GM13977 (cell line): ENCODE measurements at places on chromosomes 4 and X.
A peak's percentile ranks its signal among the peaks of the same experiment; 100 is the strongest.

GRCh38 chr4:140157341-140157740, 3.4 kb upstream of the MAML3 start:
- no peak for DNase-seq

DNA sequence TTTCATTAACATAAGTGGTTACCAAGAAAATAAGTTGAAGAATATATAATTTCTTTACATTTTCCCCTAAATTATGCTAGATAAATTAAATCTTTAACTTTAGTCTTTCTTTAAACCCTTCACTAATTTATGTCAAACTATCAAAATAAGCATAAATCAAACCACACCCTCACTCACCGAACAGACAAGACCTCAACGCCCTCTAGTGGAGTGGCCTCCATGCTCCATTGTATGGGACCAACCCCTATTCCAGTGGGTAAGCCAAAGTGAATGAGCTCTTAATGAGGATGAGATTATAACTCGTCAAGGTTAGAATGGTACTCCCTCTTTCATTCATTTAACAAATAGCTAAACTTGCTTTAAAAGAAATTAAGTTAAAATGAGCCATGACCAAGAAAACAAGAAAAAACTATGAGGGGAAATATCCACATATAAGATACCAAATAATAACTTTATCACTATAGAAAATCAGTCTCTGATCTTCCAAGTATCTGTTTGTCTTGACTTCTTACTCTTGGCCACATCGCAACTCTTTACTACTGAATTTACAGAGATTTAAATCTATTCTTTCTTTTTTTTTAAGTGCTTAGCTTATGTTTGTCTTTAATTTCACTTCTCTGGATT, 15.6 kb upstream of the BBS12 start:
- DNase-seq: peak; percentile 58

DNA sequence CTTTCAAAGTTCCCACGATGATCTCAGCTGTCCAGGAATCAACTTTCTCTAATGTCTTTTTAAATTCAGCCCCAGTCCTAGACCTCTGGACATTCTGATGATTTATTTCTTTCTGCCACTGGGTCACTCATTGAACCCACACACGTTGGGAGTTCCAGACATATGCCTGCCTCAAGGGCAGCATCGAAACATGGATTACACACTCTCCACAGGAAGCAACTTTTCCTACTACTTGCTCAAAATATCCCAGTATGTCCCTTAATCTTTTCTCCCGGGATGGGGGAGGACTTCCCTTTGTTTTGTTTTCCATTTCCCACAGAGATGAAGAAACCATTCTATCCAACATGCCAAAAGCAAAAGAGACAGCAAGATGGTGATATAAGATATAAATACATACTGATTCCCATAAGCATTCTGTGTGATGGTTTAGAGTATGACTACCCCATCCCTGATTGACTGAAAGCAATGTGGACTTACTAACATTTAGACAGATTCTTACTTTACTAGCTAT, 79.8 kb upstream of the PPARGC1A start:
- no peak for DNase-seq

- no peak for DNase-seq
These were observed 89.9 kb upstream of the PAK3 start for GRCh38 chrX:111006116-111006515.

DNA sequence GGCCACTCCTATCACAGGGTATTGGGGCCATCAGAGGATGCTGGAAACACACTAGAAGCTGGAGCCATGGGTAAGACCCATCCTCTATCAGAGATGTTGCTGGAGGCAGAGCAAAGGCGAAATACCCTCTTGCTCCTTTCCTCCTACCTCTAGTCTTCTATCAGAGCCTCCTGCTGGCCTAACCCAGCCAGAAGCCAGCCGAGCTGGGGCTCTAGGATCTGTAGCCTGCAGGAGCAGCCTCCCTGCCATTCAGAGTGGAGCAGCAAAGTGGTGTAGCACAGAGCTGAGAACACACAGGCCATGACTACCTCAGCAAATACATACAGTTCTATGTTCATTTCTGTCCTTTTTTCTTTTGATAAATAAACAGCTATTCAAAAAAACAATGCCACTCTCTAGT, 35.7 kb downstream of the GATB start:
- DNase-seq: no peak

GRCh38 chrX:46375831-46376230, 169.4 kb downstream of the ZNF674 start:
- no peak for DNase-seq

DNA sequence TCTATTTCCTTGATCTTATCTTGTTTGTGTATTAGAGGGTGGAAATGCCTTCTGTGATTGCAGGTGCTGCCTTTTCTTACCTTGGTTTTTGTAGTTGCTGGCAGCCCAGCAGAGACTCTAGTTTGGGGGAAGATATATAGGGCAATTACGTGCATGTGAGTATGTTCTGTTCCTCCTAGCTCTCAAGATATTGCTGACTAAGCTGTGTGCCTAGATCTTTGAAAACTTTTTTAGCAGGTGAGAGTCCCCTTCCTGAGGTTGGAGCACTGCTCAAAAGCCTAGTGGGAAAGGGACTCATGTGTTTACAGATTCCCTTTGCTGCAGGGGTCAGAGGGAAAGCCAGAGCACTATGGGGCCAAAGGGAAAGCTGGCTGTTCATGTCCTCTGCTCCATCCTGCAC, 136.1 kb downstream of the VSIG4 start:
- DNase-seq: no peak

GRCh38 chr4:151150821-151151580, 51.6 kb downstream of the RPS3A start:
- no peak for DNase-seq
